ENCODE measurements at places on chromosomes 12 and 14. TPM values are rescaled to one million over a fixed set of nuclear protein-coding genes. Genes with fewer than 3 reads are reported as not detected.

The KLHDC1 gene
- 2.9 TPM for total RNA-seq

The MBD6 gene
- total RNA-seq = 2.9 TPM

The EID3 gene
- total RNA-seq = 9.9 TPM

The LIN7A gene
- 1.5 TPM for total RNA-seq

The CYP27B1 gene
- not detected for total RNA-seq

The RAD9B gene
- not detected for total RNA-seq

The GRIP1 gene
- total RNA-seq = 1.8 TPM

The ITPK1 gene
- total RNA-seq = 19.9 TPM

The FOXN4 gene
- total RNA-seq = not detected

The KCNMB4 gene
- total RNA-seq = 6.0 TPM

The SELPLG gene
- total RNA-seq = 0.68 TPM

The SLC22A17 gene
- total RNA-seq = 19.0 TPM

The GAS2L3 gene
- 4.6 TPM for total RNA-seq

The GPR68 gene
- total RNA-seq = 7.1 TPM

The NTS gene
- not detected for total RNA-seq

The TAS2R43 gene
- not detected for total RNA-seq

The PEBP1 gene
- total RNA-seq = 199 TPM

The ZC2HC1C gene
- total RNA-seq = 0.53 TPM

The KRT75 gene
- total RNA-seq = not detected

The CLEC6A gene
- total RNA-seq = not detected

The LALBA gene
- not detected for total RNA-seq

The DIO3 gene
- not detected for total RNA-seq

The GRIN2B gene
- total RNA-seq = under 0.01 TPM

The SERPINA1 gene
- not detected for total RNA-seq

The ZDHHC22 gene
- not detected for total RNA-seq

The ATP2B1 gene
- total RNA-seq = 22.0 TPM

The KRT83 gene
- total RNA-seq = not detected

The PRORP gene
- total RNA-seq = 17.7 TPM

The TMPRSS12 gene
- not detected for total RNA-seq

The INHBC gene
- not detected for total RNA-seq

The RND1 gene
- total RNA-seq = 5.6 TPM

The PKP2 gene
- 0.35 TPM for total RNA-seq

The PLXNC1 gene
- total RNA-seq = 1.1 TPM

The IRF2BPL gene
- total RNA-seq = 19.2 TPM

The TAS2R14 gene
- 2.5 TPM for total RNA-seq

The MSRB3 gene
- total RNA-seq = 44.5 TPM
